ENCODE measurements at places on chromosomes 4 and X. TPM values are rescaled to one million over a fixed set of nuclear protein-coding genes. Genes with fewer than 3 reads are reported as not detected.

Gene DCUN1D4
- total RNA-seq = 17.6 TPM

Gene CSAG3
- total RNA-seq = not detected

Gene WAS
- total RNA-seq = 0.17 TPM

Gene FGFBP2
- total RNA-seq = not detected

Gene GPR78
- not detected for total RNA-seq

Data from A549 treated with DMSO at 1 μM for 4 hours (cell line).